Glutamatergic neuron (in vitro differentiated cells): ENCODE measurements at places on chromosomes 13 and 19.

- DNase-seq: no peak
Observed at GRCh38 chr19:10166046-10166445, 28.7 kb downstream of the DNMT1 start.

DNA sequence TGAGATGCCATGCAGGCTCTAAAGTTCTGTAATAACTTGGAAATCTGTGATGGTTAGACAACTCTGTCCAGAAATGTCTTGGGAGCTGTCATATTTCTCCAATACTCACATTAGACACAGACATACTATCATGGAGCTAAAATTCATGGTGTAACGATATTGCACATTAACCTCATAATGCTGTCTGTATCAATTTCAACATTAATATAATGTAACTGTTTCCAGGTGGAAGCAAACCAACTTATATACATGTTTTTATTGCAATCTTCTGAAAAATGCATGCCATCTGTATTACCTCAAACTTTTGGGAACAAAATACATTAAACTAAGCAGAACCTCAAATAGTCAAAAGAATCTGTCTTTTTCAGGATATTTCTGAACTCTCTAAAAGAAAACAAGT, 14.7 kb upstream of the SPART start:
- DNase-seq: no peak

- no peak for DNase-seq
Observed at GRCh38 chr13:78993792-78994191, 334.8 kb upstream of the OBI1 start.

GRCh38 chr13:48194379-48194754, 38.6 kb upstream of the ITM2B start:
- no peak for DNase-seq

GRCh38 chr13:111534751-111535522, 214.5 kb downstream of the TEX29 start:
- no peak for DNase-seq

DNA sequence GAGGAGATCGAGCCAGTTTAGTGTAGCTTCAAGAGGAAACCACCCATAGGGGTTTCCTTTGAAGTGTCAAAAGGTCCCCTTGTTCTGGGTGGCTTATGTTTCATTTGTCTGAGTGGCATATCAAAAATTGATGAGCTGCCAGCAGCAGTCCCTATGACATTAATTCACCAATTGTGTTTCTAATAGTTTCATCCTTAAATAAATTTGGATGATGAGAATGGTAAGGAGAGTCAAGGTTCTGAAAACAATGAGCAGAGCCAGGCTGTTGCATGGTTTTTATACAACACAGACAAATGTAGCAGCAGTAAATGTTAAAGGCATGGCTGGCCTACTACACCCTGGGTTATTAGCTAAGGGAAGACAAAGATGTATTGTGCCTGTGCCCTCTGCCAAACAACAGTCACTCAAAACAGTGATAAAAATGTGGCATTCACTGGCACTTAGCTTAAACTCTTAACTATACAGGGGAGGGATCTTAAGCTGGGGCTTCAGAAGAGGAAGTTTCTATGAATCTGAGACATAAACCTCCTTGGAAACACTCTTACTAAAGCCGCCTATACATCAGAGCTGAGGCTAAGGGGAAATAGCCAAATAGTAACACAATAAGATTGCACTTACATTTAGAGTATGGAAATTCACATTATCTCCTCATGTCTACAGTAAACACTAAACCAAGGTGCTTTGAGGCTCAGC, 200.5 kb downstream of the POU4F1 start:
- DNase-seq: no peak

DNA sequence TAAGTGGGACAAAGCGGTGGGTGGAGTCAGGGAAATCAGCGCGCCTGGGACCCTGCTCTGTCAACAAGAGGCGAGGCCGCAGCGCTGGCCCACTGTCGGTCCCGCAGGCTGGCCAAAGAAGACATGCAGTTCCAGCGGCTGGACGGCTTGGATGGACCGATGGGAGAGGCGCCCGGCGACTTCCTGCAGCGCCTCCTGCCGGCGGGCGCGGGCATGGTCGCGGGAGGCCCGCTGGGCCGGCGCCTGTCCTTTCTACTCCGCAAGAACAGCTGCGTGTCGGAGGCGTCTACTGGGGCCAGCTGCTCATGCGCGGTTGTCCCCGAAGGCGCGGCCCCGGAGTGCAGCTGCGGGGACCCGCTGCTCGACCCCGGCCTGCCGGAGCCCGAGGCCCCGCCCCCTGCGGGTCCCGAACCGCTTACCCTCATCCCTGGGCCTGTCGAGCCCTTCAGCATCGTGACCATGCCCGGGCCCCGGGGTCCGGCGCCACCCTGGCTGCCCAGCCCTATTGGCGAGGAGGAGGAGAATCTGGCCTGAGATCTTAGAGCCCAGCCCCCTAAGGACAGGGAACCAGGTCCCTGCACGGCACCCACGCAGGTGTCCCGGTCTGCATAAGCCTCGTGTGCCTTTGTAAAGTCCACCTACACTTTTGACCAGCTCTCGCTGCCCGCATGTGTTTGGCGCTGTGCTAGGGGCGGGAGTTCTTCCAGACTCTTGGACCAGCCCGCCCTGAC, 6.1 kb downstream of the BEST2 start:
- peak; percentile 88 for DNase-seq

- no peak for DNase-seq
Observed at GRCh38 chr13:84192125-84192524, 309.9 kb upstream of the SLITRK1 start.

GRCh38 chr13:43804461-43805070, 17.8 kb upstream of the ENOX1 start:
- DNase-seq: no peak

DNA sequence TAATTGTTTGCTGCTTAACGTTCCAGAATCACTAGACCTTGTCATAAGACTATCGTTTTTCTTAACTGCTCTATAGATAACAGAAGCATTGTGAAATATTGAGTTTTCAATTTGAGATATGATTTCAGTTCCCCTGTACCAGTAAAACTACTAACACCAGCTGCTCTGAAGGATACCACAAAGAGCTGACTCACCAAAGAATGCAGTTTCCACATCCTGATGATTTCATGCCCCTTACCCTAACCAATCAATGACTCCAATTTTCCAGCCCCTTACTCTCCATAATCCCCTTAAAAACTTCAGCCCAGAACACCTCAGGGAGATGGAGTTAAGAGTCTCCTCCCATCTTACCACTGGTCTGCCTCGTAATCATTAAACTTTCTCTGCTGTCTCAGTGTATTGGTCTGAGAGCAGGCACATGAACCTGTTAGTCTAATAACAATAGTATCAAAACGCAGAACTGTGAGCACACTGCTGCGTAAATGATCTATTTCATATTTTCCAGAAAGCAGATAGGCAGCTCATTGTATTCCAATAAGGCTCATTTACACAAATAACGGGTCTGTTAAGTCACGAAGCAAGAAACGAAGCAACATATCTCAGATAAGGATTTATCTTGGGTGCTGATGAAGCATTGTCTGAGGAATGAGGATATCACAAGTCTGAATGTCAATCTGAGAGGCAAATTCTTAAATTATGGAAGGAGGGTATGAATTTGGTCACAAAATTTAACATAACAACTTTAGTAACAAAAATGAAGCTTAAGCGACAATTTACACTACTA, 14.1 kb upstream of the CCNA1 start:
- no peak for DNase-seq

DNA sequence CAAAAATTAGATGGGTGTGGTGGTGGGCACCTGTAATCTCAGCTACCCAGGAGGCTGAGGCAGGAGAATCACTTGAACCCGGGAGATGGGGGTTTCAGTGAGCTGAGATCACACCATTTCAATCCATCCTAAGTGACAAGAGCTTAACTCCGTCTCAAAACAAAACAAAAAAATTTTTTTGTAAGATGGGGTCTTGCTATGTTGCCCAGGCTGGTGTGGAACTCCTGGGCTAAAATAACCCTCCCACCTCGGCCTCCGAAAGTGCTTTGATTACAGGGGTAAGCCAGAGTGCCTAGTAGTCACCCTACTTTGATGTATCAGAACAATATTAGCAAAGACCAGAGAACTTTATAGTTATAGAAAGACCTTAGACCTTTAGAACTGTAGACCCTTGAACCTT, 7.9 kb downstream of the SPTBN4 start:
- DNase-seq: no peak

GRCh38 chr13:77338961-77339401, 12.1 kb upstream of the MYCBP2 start:
- peak; percentile 78 for DNase-seq

DNA sequence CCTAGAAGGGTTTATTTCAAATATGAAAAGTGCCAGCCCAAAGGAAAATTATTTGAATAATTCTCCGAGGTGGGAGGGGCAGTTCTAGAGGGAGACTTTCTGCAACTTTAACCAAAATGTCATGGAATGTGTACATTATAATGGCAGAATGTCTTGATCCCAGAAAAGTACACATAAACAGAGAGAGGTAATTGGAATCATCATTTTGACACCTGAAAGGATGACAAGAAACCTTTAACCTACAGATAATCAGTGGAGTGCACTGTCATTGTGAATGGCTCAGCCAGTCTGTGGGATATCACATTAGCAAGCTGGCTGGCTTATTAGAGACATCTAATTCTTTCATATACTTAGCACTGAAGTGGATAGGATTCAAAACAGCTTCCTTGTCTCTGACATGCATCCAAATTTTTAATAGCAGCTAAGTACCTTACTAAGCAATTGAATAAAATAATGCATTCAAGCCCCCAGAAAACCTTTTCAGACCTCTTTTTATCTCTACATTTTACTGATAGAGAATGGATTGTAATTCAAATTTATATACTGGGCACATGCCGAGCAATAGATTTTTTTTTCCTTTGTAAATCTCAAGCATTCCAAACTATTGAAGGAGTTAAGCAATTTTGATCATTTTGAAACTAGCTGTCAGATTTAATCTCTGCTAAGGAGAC, 468.6 kb downstream of the COG6 start:
- DNase-seq: no peak

DNA sequence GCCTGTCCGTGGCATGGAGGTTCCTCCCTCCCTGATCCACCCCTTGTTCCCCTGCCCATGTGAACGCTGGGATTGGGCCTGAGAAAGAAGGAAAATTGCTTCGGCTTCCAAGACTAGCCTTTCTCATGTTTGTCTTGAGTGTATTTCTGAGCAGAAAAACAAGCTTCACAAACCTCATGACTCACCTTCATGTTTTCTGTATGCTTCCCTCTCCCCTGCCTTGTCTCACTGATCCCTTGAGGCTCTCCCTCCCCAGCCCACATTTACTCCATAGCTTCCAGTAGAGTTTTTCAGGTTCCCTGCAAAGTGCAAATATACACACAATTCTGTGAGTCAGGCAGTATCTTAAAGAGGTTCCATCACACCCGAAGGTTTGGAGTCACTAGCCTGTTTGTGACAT, 572.4 kb downstream of the UQCRFS1 start:
- no peak for DNase-seq
